Activated naive CD8-positive, alpha-beta T cell treated with anti-CD3 and anti-CD28 coated beads for 36 hours (primary cell): ENCODE measurements at places on chromosomes 6 and 20. TPM values are rescaled to one million over a fixed set of nuclear protein-coding genes. Genes with fewer than 3 reads are reported as not detected.

The XKR7 gene
- 0.04 TPM for total RNA-seq

The PDYN gene
- not detected for total RNA-seq

DNA sequence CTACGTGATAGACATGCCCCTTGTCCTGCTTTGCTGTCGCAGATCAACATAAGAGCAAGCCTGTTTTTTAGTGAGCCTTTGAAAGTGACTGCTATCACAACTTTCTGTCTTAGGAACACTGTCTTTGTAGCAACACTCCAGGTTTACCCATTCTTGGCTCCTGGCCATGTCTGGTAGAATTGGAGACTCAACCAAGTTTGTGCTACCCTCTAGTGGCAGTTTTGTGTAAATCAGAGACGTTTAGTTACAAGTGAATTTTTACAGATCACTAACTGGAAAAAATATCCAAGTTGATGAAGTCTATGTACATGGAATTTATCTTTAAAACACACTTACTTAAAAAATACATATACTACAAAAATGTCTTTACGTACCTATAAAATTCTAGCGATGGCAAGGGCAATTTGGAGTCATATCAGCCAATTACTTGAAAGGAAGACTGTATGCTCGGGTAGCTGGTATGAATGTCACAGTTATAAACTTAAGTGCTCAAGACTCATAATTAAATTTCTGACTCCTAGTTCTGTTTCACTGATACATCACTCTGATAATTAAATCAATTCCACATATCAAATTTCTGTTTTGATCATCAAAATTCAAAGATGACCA, 101.4 kb downstream of the ADGB start:
- DNase-seq: peak; percentile 9

DNA sequence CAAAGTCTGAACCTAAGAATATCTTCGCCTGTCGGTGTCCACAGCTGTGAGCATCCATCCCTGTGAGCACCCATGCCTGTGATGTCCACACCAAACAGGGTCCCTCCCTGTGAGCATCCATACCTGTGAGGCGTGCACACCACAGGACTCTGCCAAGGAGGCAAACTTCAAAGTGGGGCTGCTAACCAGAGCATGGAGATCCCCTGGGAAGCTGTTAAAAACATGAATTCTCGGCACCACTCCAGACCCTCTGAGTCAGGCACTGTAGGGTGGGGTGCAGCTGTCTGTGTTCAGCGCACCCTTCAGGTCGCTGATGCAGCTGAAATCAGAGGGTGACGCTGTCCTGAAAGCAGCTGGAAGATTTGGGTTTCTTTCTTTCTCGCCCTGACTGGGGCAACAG, 85.4 kb upstream of the NXT1 start:
- no peak for DNase-seq

The PPP1R3G gene
- 0.06 TPM for total RNA-seq

- no peak for DNase-seq
These were observed 84.3 kb downstream of the MBOAT1 start for GRCh38 chr6:20128018-20128417.

- DNase-seq: no peak
These were observed 912 bp downstream of the EYA4 start for GRCh38 chr6:133241901-133242636.

- no peak for DNase-seq
These were observed 19.6 kb downstream of the NTSR1 start for GRCh38 chr20:62728028-62728780.

DNA sequence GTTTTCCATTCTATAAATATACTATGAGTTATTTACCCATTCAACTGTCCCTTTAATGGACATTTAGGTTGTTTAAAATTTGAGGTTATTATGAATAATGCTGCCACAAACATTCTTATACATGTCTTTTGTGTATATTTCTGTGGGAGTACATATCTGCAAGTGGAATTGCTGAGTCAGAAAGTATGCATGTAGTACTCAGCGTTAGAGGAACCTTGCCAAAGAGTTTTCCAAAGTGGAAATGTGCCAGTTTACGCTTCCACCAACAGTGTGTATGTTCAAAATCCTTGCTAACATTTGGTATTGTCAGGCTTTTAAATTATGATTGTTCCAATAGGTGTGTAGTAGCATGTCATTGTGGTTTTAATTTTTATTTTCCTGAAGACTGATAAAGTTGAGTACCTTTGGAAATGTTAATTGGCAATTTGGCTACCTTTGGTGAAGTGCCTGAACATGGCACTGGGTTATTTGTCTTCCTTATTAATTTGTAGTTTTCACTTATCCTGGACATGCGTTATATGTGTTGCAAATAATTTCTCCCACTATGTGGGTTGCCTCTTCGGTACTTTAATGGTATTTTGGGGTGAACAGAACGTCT, 341.2 kb downstream of the CD83 start:
- no peak for DNase-seq

DNA sequence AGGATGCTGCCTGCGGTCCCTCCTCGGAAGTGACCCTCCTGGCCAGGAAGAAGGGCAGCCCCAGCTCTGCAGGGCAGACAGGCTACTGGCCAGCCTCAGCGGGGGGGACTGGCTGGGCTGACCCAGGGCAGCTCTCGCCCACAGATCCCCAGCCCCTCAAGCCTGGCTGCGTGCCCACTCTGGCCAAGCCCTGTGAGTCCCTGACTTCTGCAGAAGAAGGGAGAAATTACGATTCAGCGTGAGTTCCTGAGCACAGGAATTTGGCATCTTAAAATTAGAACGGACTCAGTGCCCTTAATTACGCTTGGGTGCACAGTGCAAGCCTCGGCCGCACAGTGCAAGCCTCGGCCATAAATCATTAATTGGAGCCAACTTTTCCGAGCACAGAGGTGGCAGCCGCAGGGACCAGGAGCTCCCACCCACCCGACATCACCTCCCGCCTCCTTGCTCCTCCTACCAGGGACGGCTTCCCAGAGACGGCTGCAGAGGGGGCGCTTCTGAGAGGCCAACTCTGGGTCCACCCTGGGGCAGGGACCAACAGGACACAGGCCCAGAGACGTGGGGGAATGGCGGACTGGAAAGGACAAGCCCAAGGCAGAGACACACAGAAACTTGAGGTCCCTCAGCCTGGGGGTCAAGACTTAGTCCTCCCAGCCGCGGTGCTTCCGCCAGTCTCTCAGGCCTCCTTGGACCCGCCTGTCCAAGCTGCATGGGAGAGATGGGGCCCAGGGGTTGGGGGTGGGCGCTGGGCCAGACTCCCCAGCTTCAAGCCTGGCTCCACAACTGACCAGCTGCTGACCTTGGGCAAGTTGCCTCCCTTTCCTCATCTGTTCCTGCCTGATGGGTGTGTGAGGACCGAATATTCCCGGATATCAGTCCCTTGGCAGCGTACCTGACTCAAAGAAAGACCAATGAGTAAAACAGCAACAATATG, 165.4 kb downstream of the TAF4 start:
- no peak for DNase-seq

- DNase-seq: no peak
These were observed 44.3 kb upstream of the IRF4 start for GRCh38 chr6:347232-347631.

The ZNF311 gene
- total RNA-seq: 1.0 TPM

DNA sequence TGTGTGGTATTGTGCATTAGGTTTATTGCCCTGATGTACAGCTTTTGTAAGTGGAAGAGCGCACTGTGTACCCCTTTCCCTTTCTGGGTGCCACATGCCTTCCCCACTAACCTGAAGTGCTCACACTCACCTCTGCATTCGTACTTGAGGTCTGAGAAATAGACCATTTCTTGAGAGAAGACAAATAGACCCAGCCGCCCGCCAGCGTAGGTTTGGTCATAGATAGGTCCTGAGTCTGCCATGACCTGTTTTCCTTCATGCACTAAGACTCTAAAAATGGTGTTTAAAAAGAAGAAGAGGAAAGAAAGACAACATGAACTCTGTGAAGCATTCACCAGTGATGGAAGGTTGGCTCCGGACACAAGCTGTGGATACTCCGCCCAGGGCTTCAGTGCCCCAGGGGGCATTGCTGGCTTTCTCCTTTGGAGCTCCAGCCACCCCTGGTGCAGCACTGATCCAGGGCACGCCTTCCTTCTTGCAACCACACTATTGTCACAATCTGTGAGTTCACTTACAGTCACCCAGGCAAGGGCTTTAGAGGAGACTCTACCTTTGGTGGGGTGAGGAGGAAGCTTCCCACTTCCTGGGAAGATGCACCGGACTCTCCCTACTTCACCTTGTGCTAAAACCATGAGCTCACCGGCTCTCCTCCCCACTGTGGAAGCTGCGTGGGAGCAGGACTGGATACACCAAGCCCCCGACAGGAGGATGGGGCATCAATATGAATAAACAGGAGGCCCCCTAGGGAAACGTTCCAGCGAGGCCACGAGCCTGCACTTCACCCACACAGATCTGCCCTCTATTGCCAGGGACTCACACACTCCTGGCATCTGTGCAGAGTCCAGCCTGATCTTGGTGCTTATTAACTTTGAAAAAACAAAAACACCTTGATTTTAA, 33.3 kb downstream of the THBS2 start:
- no peak for DNase-seq

The CRISP3 gene
- not detected for total RNA-seq

The PEX3 gene
- 29.3 TPM for total RNA-seq

GRCh38 chr6:57254055-57254717, 32.1 kb upstream of the RAB23 start:
- no peak for DNase-seq

The SLC22A23 gene
- total RNA-seq: 0.24 TPM

The IL20RA gene
- not detected for total RNA-seq

DNA sequence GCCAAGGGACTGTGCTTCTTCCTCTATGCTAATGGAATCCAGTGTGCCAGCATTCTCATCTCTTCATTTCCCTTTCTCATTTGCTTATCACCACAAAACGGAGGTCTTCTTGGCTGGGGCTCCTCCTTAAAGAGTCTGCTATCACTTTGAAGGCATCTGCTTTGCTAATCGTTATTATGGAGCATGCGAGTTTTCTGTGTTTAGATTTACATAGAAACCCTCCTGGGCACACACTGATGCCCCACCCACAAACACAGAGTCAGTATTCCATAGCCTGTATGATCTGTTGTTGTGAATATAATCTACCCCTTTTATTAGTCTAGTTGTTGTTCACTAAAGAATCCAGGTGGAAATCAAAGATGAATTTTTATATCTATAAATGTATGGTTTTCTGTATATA, 83.4 kb upstream of the XRN2 start:
- DNase-seq: no peak

- DNase-seq: no peak
These were observed 19.2 kb downstream of the ASIP start for GRCh38 chr20:34260208-34260942.

The IMPG1 gene
- not detected for total RNA-seq

The BTNL2 gene
- total RNA-seq: not detected

DNA sequence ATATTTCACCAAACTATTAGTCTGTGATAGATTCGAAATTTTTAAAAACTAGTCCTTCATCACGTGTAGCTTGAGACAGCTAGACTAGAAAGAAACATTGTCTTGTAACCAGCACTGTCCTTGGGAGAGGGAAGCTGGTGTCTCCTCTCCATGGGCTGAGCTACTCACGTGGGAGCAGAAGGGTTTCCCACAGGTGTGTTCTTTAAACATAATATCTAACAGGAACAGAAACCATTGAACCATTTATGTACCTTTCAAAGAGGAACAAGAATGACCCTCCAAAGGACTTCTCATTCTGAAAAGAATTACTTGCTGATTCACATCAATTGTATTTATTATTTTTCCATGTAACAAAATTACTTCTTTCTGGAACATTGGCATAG, 72.4 kb upstream of the SYNJ2 start:
- DNase-seq: no peak

The SALL4 gene
- 0.43 TPM for total RNA-seq

The SIRPB1 gene
- total RNA-seq: 4.3 TPM

- no peak for DNase-seq
These were observed 16.3 kb downstream of the SIRT5 start for GRCh38 chr6:13590574-13591153.

DNA sequence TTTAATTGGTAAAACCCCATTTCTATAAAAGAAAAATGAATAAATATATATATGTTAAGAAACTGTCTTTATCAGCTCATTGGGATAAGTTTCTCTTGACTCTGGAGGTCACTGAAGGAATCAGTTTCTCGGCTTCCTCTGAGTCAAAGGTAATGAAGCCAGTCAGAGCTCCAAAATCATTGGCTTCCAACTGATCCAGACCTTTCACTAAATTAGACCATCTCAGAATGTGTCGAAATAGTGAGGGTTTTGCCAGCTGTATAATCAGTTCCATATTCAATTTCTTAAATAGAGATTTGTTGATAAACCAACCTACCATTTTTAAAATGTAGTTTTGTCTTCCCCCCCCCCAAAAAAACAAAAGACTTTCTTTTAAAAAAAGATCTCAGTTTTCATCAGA, 60.5 kb upstream of the SRSF6 start:
- no peak for DNase-seq

The CPXM1 gene
- total RNA-seq: 4.2 TPM

The ULBP2 gene
- total RNA-seq: 0.43 TPM

GRCh38 chr6:26267083-26267589, 97.9 kb upstream of the BTN3A2 start:
- no peak for DNase-seq

The SLA2 gene
- 73.4 TPM for total RNA-seq

DNA sequence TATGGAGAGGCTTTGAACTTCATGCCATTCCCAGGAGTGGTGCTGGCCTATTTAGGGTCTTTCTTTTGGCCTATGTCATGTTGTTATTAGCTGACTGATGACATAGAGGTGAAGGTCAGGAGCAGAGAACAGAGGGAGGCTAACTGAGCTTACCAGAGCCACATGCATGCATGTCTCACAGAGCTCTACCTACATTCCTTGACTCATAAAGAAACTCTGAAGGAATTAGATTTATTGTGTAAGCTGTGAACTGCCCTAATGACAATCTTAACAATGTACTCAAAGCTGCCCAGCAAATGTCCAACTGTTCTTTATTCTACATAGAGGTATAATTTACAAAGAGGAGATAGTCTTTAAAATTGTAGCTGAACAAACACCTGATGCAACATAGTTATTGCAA, 192.7 kb upstream of the CNR1 start:
- no peak for DNase-seq

The GUCA1A gene
- total RNA-seq: not detected

DNA sequence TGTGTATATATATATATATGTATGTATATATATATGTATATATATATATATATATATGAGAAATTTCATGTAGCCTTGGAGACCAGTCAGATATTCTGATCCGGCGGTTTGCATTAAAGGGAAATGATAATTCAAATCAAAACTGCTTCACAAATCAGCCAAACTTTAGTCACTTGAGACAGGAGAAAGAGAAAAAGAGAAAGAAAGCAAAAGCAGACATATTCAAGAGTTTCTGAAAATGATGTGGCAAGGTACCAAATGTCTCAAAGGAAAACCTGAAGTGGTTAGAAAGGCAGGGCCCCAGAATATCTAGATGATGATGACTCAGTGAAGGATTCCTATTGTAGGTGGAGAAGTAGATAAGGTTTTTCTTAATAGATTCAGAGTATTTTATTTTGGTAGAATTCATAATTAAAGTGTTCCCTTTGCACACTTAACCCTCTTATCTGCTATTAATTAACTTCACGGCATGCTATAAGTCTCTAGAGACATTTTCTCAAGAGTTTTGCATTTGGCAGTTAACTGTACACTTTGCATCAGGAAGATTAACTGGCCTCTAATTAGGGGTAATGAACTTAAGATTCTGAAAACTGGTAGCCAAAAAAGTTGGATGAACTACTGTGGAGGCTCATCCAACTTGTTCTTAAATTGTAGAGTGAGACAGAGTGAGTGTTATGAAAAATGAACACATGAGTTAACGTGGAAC, 50.1 kb upstream of the ASF1A start:
- peak; percentile 14 for DNase-seq

The GLP1R gene
- total RNA-seq: 0.43 TPM

The OTOR gene
- not detected for total RNA-seq

The WFDC5 gene
- not detected for total RNA-seq

The SLC16A10 gene
- 12.0 TPM for total RNA-seq

- no peak for DNase-seq
These were observed 36.9 kb upstream of the AVP start for GRCh38 chr20:3121271-3121911.
